CD8-positive, alpha-beta memory T cell (primary cell): ENCODE measurements at places on chromosomes 4 and X. TPM values are rescaled to one million over a fixed set of nuclear protein-coding genes. Genes with fewer than 3 reads are reported as not detected.

GRCh38 chr4:175776217-175776616 lies 35.8 kb downstream of the GPM6A start:
- no peak for DNase-seq

DNA sequence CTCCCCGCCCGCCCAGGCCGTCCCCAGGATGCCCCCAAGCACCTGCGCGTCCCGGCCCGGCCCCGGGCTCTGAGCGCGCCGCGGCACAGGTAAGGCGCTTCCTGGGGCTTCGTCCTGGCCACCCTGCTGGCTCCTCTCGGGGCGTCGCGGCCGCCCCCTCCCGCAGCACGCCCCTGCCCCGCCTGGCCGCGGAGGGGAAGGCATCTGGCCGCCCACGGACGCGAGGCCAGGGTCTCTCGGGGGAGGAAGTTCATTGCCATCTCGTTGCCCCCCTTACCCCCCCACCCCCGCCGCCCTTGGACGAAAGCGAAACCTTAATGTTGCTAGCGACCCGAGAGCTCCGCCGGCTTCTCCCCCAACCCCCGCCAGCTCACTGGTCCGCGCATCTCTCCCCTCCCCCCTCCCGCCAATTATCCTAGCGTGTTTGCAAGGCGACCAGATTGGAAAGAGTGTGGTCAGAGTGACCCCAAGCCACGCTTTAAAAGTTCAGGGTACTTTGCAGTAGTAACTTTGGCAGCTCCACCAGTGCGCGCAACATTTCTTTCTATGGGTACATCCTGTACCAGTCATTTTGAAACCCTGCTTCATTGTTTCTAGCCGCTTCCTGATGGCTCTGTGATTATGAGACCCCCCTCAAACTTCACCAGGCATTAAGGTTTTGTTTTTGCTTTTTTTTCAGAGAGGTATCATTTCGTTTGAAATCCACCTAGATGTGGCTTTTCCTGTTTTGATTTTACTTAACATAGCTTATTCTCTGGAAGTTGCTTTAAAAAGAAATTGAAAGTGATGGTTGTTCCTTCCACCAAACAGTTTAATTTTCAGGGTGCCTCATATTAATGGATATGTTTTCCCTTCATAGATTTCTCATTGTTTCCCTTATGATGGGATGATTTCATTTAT lies 626 bp downstream of the TBC1D1 start:
- peak; percentile 64 for DNase-seq

DNA sequence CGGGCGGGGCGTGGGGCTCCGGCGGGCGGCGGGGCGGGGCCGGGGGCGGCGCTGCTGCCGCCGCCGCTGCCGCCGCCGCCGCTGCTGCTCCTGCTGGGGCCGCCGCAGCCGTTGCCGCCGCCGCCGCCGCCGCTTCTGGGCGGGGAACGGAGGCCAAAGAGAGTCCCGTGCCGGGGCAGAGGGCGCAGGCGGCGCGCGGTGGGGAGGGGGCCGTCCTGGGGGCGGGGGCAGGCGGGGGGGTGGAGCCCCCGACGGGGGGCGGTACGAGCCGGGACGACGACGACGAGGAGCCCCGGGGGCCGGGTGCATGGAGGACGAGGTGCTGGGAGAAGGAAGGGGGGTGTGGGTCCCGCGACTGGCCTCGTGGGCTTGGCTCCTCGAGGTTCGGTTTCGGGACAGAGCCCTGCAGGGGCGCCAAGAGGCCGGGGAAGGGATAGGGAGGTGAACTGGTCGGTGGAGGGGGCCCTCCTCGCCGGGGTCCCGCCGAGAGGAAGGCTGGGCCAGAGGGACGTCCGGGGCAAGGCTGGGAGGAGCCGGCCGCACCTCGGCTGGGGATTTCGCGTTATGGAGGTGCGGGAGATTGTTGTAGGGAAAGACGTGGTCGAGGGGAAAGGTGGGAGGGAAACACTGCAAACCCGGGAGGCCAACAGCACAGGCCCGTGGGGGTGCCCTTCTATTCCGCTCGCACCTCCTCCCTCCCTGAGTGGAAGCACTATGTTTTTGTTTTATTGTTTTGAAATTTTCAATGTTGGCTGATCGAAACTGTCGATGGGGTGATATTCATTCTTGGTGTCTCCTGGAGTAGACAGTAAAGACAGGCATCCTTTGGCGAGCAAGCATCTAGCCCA lies 1.9 kb downstream of the BCORL1 start:
- DNase-seq: peak; percentile 24

GRCh38 chrX:40244980-40245379 lies 147.2 kb upstream of the BCOR start:
- no peak for DNase-seq

DNA sequence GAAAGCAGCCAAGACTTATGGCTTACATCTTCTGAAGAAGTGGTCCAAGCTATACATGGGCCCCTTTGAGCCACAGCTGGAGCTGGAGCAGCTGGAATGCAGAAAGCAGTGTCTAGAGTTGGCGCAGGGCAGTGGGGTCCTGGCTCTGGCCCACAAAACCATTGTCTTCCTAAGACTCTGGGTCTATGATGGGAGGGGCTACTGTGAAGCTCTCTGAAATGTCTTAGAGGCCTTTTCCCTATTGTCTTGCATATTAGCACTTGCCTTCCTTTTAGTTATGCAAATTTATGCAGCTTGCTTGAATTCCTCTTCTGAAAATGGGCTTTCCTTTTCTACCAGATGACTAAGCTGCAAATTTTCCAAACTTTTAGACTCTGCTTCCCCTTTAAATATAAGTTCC lies 15.3 kb downstream of the NPY1R start:
- DNase-seq: no peak

- no peak for DNase-seq
Observed at GRCh38 chr4:186727977-186728519, 4.4 kb upstream of the FAT1 start.

DNA sequence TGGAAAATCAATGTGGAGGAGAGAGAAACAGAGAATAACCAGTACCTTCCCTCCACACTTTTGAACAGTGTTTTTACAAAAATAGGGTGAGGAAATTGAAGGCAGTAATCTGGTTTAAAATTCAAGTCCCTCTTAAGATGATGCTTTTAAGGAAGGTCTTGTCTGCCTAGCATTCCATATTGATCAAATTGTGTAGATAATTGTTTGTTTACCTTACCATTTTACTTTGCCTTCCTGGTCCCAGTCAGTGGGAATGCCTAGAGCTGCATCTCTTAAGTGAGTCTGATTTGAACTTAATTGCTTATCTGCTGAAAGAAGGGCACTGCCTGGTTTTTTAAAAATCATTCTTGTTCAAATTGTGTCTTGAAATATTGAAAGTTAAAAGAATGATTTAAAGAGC lies 14.4 kb upstream of the MAOA start:
- no peak for DNase-seq

DNA sequence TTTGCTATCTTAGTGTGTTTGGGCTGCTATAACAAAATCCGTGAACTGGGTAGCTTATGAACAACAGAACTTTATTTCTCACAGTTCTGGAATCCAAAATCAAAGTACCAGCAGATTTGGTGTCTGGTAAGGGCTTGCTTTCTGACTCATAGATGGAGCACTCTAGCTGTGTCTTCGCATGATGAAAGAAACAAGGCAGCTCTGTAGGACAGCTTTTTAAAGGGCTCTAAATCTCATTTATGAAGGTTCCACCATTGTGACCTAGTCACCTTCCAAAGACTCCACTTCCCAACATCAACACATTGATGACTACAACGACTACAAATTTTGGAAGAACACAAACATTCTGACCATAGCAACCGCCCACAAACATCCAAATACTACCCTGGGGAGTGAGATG lies 158.6 kb upstream of the LCORL start:
- DNase-seq: no peak

SAT1 gene
- 113 TPM for polyA plus RNA-seq

FLNA gene
- 799 TPM for polyA plus RNA-seq

DNA sequence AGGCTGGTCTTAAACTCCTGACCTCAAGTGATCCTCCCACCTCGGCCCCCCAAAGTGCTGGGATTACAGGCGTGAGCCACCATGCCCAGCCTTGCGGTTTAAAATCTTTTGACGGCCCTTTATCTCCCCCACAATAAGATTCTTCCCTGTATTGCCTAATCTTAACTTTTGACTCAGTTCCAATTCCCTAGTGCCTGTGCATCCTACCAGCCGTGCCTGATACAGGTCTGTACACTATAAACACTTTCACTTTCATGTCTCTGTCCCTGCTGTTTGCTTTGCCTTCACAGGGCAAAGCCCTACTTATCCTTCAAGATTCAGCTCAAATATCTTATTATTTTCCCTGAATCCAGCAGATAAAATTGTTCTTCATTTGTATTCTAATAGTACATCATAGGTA lies 74.6 kb downstream of the WDR44 start:
- no peak for DNase-seq

DNA sequence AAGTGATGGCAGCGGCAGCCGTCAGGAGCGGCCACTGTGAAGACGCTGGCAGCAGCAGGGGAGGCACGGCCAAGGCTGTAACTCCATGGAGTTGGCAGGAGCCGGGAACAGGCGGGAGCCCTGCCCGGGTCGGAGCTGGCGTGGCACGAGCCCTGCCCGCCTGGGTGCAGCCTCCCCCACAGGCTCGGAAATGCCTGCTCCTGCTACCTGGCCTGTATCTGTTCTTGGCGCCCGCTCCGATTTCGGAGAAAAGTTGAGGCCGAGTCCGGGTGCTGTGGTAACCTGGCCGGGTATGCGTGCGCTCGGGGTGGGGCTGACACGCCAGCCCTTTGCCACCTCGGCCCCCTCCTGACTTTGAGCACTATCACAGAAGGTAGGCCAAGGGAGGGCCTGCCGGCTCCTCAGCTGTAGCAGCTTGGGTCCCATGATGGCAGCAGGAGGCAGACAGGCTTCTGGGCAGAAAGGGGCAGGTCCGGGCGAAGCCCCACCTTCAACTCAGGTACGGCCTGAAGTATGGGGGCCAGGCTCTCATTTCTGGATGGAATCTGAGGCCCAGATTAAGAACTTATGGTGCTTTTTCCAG lies 51.2 kb upstream of the SHISA3 start:
- DNase-seq: no peak

DNA sequence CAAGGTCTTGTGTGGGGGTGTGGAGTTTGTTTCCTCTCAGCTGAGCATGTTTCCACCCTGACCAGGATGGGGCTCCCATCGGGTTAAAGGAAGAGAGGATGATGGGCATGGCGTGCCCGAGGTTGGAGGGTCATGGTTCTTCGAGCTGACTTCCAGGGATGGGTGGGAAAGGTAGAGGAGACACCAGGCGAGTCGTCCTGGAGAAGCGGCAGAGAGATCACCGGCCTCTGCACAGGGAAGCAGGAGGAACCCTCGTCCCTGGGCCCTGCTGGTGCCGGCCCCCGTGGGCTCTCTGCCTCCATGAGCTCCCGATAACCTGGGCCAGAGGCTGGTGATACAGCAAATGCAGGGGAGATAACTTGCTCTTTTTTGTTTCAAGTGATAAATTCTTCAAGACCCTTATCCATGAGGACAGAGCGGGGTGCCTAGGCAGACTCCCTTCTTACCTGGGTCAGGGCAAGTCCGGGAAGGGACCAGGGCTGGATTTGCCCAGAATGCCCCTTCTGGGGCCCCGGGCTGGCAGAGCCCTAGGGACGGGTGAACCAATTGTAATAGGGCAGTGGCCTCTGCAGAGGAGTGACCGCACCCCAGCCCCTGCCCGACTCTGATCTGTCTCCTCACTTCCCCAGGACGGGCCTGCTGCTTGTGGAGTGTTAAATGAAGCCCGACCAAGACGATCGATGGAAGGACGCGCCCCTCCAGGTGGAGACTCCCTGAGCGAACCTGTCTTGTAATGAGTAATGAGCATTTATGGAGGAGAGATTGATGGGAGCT lies 63.0 kb downstream of the CPZ start:
- DNase-seq: no peak

DNA sequence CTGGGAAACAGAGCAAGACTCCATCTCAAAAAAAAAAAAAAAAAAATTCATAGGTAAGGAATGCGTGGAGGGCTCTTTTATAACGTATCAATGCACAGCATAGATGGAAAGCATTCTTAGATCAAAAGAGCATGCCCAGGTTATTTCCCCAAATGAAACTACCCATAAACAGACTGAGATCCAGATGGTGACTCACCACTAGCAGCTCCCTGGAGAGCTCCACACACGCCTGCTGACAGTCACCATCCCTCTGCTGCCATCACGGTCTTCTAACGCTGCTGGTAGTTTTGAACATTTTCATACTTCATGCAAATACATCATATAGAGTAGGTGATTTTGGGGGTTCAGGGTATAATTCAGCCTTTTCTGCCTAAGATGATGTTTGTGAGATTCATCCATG lies 136.9 kb downstream of the ASMT start:
- DNase-seq: no peak

- no peak for DNase-seq
Observed at GRCh38 chrX:15525664-15526416, 25.2 kb downstream of the BMX start.

SLC7A11 gene
- polyA plus RNA-seq: not detected

GRCh38 chrX:42242004-42242403 lies 318.6 kb upstream of the CASK start:
- DNase-seq: no peak

DNA sequence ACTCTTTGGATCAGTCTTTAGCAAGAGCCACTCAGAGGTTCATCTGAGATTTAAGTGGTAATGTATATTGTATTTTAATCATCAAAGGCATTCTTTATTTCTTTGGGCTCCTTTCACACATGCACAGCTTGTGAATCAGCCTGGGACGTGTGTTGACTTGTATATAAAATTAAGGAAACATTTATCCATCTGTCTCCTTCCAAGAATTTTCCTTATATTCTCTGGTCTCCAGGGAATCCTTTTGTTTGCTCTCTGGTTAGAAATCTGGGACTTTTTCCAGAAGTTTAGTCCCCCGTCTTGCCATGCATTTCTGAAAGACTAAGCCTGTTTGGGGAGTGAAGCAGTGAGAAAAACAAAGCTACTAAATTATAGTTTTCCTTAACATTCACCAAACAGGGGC lies 212.3 kb downstream of the DCAF12L2 start:
- no peak for DNase-seq

GRCh38 chrX:44871931-44872820 lies 812 bp upstream of the KDM6A start:
- peak; percentile 67 for DNase-seq
